Esophagus squamous epithelium (tissue), 5 donors: ENCODE measurements at places on chromosomes 6 and 20. TPM values are rescaled to one million over a fixed set of nuclear protein-coding genes. Genes with fewer than 3 reads are reported as not detected.
A peak's percentile ranks its signal among the peaks of the same experiment; 100 is the strongest.

OGFRL1 gene
- 67.9 TPM for total RNA-seq

PTCHD4 gene
- total RNA-seq: not detected

STAU1 gene
- total RNA-seq: 65.6 TPM

OR2H2 gene
- not detected for total RNA-seq

SNX9 gene
- total RNA-seq: 19.9 TPM

HTR1E gene
- total RNA-seq: not detected

SMOC2 gene
- total RNA-seq: 5.8 TPM

GRCh38 chr20:10596710-10597121 lies 77.1 kb downstream of the JAG1 start:
- no peak for DNase-seq
- H3K4me1 ChIP-seq: peaks cover 57% of the 10 kb centered on the region
- no peak overlapping the region for H3K4me3 ChIP-seq
- H3K27me3 ChIP-seq: no peaks in the 10 kb centered on the region
- no peaks in the 10 kb centered on the region for H3K36me3 ChIP-seq

GRCh38 chr6:156963712-156964700 lies 186.8 kb downstream of the ARID1B start:
- H3K4me1 ChIP-seq: peaks cover 31% of the 10 kb centered on the region
- H3K4me3 ChIP-seq: peak overlapping the region; percentile 7
- no peak for DNase-seq
- H3K27ac ChIP-seq: peak overlapping the region; percentile 57

GRCh38 chr6:148557796-148558321 lies 189.0 kb upstream of the UST start:
- no peak for DNase-seq
- H3K4me3 ChIP-seq: no peak overlapping the region
- no peak overlapping the region for H3K27ac ChIP-seq
- no peaks in the 10 kb centered on the region for H3K36me3 ChIP-seq
- H3K27me3 ChIP-seq: no peaks in the 10 kb centered on the region

DNA sequence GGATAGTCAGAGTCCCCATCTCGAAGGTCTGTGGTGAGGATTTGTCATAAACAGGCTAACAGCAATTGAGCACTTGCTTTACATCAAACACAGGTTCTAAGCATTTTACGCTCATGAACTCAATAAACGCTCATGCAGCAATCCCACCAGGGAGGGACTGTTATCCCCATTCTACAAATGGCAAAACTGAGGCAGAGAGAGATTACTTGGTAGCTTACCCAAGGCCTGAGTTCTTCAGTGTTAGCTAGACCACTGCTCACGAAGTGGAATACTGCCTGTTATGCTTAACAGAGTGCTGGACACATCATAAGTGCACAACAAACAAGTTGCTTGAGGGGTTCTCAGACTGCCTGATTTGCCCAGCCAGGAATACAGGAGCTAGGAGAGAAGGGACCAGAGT lies 23.7 kb upstream of the TCP11 start:
- no peaks in the 10 kb centered on the region for H3K36me3 ChIP-seq
- H3K4me1 ChIP-seq: peaks cover 4% of the 10 kb centered on the region
- H3K27ac ChIP-seq: peak overlapping the region; percentile 34
- no peak for DNase-seq

DNA sequence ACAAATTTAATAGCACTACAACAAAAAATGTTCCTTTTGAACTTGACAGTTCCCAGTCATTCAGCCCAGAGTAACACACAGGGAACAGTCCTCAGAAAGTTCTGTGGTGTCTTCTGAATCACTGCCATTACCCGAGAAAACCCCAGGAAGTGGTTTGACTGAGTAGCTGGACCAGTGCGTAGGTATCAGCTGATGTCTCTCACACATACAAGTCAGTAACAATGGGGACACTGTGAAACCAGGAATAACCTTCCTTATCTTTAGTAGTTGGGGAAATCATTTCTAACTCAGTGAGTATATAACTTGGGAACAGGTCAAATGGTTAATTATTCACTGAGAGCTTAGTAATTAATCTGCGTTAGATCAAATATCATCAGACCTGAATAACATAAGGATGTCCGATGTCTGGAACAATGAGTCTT lies 73.1 kb downstream of the HIVEP2 start:
- DNase-seq: no peak
- peak overlapping the region; percentile 47 for H3K27ac ChIP-seq
- H3K4me3 ChIP-seq: no peak overlapping the region
- no peaks in the 10 kb centered on the region for H3K27me3 ChIP-seq

DNA sequence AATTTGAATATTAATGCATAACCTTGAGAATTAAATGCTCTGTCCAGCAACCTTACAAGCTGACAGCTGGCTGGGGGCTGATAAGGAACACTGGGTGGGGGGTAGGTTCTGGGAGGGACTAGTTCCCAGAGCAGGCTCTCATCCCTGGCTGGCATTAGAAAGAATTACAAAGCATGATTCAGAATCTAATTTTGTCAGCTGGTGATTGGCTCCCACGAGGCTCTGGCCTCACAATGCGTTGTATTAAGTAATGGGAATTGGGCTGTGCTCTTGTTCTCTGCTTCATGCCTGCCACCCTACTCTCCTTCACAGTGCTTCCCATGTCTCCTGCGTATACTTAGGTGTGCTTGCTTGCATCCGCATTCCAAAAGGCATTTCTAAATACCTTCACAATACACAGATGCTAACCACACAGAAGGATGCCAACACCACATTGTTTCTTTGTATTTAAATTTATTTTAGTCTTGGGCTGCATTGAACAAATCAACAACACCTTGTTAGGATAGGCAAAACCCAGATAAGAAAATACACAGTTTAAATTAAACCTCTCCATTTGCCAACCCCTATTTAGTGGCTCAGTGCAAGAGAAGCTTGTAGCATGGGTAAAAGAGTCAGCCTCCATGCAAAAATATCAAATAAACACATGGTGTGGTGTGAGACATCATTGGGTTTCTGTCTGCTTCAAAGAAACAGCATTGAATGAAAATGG lies 434.5 kb upstream of the JAG1 start:
- H3K27ac ChIP-seq: no peak overlapping the region
- no peak overlapping the region for H3K4me3 ChIP-seq
- peaks cover 6% of the 10 kb centered on the region for H3K4me1 ChIP-seq
- no peak for DNase-seq
- H3K27me3 ChIP-seq: no peaks in the 10 kb centered on the region

DNA sequence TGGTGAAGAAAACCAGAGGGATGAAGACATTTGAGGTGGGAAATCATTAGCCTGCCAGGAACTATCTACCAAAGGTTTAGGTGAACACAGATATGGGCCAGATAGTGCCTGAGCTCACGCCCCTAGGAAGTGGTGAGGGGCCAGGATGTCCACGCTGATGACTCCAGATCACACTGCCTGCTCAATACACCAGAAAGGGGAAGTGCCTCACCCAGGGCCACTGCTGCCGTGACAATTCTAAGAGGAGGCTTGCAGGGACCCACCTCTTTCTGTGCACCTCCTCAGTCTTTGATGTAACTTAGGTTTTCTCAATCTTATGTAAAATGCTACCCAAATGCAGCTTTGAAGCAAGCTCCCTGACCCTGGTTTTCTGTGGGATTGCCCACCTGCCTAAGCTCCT lies 5.4 kb upstream of the RAB44 start:
- H3K4me1 ChIP-seq: peaks cover 28% of the 10 kb centered on the region
- DNase-seq: peak; percentile 27
- H3K27me3 ChIP-seq: no peaks in the 10 kb centered on the region
- peak overlapping the region; percentile 64 for H3K27ac ChIP-seq
- no peak overlapping the region for H3K4me3 ChIP-seq

DNA sequence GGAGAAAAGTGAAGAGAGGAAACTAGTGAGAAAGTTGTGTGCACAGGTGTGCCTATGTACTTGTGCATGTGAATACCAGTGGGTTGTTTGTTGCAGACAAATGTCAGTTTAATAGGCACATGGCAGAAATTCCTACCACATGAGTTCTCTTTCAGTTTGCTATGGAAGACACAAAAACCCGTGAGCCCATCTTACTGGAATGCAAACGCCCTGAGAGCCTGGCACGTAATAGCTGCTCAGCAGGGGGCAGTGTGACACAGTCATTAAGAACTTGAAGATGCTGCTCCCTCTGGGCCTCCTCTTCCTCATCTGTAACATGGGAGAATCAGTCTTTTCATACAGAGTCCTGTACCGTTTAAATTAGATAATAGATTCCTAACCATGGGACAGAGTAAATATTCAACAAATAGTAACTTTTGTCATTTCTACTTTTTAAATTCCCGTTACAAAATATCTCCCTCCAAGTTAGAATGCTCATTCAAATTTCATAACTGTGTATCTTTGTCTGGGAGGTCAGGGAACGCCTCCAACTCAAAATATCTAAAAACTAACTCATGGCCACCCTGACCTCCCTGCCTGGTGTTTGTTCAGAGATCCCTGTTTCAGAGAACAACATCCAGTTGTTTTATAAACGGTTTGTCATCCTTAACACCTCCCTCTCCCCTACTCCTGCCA lies 802.9 kb downstream of the MAFB start:
- no peaks in the 10 kb centered on the region for H3K4me1 ChIP-seq
- no peaks in the 10 kb centered on the region for H3K36me3 ChIP-seq
- no peak overlapping the region for H3K4me3 ChIP-seq
- peak overlapping the region; percentile 25 for H3K27ac ChIP-seq
- no peaks in the 10 kb centered on the region for H3K27me3 ChIP-seq
- peak; percentile 9 for DNase-seq

DNA sequence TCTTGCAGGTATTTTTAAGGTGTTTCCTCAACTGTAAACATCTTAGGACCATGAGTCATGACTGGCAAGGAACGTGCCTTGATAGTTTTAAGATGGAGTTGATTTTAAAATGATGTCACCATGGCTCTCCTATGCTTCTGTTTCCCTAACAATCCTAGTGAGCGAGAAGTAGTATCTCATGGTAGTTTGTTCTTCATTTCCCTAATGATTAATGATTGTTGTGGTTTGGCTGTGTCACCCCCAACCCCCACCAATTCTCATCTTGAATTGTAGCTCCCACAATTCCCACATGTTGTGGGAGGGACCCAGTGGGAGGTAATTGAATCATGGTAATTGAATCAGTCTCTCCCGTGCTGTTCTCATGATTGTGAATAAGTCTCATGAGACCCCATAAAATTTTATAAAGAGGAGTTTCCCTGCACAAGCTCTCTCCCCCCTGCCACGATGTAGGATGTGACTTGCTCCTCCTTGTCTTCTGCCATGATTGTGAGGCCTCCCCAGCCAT lies 16.8 kb upstream of the BNIP5 start:
- DNase-seq: no peak
- no peak overlapping the region for H3K4me3 ChIP-seq
- H3K4me1 ChIP-seq: no peaks in the 10 kb centered on the region
- no peak overlapping the region for H3K27ac ChIP-seq

GRCh38 chr6:68876792-68877493 lies 241.9 kb downstream of the ADGRB3 start:
- DNase-seq: no peak
- no peaks in the 10 kb centered on the region for H3K4me1 ChIP-seq
- H3K36me3 ChIP-seq: no peaks in the 10 kb centered on the region

GRCh38 chr6:21213492-21213891 lies 380.1 kb upstream of the SOX4 start:
- no peak for DNase-seq
- peaks cover 24% of the 10 kb centered on the region for H3K36me3 ChIP-seq
- H3K4me3 ChIP-seq: no peak overlapping the region
- no peak overlapping the region for H3K27ac ChIP-seq
- H3K4me1 ChIP-seq: no peaks in the 10 kb centered on the region

- no peak overlapping the region for H3K27ac ChIP-seq
- no peaks in the 10 kb centered on the region for H3K27me3 ChIP-seq
- no peak for DNase-seq
- no peak overlapping the region for H3K4me3 ChIP-seq
- H3K4me1 ChIP-seq: no peaks in the 10 kb centered on the region
- H3K36me3 ChIP-seq: no peaks in the 10 kb centered on the region
These were observed 17.9 kb downstream of the SLA2 start for GRCh38 chr20:36628076-36628475.

GRCh38 chr20:11155156-11155756 lies 481.5 kb upstream of the JAG1 start:
- H3K4me1 ChIP-seq: peaks cover 32% of the 10 kb centered on the region
- no peaks in the 10 kb centered on the region for H3K27me3 ChIP-seq
- H3K4me3 ChIP-seq: no peak overlapping the region
- no peak overlapping the region for H3K27ac ChIP-seq
- no peaks in the 10 kb centered on the region for H3K36me3 ChIP-seq

GRCh38 chr6:56856036-56856580 lies 98.8 kb upstream of the BEND6 start:
- no peak for DNase-seq
- H3K36me3 ChIP-seq: no peaks in the 10 kb centered on the region
- no peaks in the 10 kb centered on the region for H3K27me3 ChIP-seq

GRCh38 chr6:18829272-18829870 lies 442.2 kb downstream of the RNF144B start:
- H3K4me3 ChIP-seq: no peak overlapping the region
- H3K4me1 ChIP-seq: no peaks in the 10 kb centered on the region
- no peak overlapping the region for H3K27ac ChIP-seq

DNA sequence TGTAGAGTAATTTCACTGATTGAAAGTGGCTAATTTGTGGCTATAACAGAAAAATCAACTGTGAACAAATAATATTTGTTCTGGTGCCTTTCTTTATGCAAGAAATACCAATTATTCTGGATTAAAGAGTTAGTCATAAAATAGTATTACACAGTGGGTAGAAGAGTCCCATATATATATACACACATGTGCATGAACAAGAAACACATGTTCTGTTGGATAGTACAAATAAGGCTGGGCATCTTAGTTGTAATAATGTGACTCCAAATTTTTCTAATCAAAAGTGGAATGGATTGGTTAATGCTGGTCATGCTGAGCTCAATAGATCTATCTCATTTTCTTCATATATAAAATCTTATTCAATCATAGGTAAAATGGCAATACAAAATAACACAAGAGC lies 179.4 kb downstream of the OGFRL1 start:
- no peak for DNase-seq
- no peaks in the 10 kb centered on the region for H3K27me3 ChIP-seq
- no peaks in the 10 kb centered on the region for H3K4me1 ChIP-seq
- H3K36me3 ChIP-seq: no peaks in the 10 kb centered on the region

DNA sequence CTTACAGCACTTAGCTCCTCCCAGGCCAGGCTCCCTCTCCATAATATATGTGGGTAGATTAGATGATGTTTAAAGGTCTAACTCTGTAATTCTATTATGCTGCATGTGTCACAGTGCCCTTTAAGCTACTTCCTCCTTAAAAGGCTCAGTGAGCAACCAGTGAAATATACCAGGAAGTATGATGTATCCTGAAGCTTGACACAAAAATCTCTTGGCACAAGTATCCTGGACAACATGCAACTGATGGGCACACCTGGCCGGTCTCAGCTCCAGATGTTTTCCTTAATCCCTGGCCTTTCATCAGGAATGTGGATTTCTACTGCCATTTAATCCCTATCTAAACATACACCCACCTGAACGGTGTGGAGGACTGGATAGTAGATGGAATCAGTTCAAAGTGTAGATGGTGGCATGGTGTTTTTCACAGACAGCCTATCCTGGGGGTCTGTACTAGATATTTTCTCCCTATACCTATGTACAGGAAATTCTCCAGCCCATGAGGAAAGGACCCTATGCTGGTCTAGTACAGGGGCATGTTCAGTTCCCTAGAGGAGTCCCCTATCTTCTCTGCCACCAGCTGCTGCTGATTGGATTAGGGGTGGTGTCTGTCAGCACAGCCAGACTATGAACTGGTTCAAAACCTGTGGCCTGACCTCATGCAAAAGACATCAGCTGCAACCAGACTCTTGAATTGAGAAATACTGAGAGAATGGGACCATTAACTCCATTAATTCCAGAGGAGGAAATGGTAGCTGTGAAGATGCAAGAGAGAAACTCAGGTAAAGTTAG lies 59.4 kb upstream of the CITED2 start:
- no peaks in the 10 kb centered on the region for H3K36me3 ChIP-seq
- DNase-seq: no peak
- peaks cover 6% of the 10 kb centered on the region for H3K4me1 ChIP-seq
- no peaks in the 10 kb centered on the region for H3K27me3 ChIP-seq
- no peak overlapping the region for H3K4me3 ChIP-seq
- H3K27ac ChIP-seq: no peak overlapping the region
